Hippocampal formation (tissue), 2 donors: ENCODE measurements at places on chromosomes 7 and 10.

DNA sequence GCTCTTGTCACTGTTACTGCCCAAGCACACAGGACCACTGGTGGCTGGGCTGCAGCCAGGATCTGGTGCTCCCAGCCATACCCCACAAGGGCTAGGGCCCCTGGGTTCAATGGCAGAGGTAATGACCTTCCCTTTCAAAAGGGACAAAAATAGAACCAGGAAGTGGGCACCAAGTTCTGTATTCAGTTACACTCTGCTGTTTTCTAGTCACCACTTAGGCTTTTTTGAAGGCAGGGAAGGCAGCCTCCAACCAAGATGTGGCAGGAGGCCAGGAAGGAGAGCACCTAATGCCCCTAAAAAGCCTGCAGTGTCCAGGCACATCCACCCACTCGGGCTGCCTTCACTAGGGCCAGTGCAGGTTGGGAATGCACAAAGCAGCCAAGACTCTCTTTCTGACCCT, 47.8 kb downstream of the NOD1 start:
- no peak for DNase-seq

- DNase-seq: no peak
These were observed 20.7 kb downstream of the FAM241B start for GRCh38 chr10:69650589-69651261.

- DNase-seq: no peak
These were observed 163.0 kb upstream of the PPP2R2D start for GRCh38 chr10:131737543-131738395.

- no peak for DNase-seq
These were observed 449.7 kb upstream of the KLF6 start for GRCh38 chr10:4234661-4235060.

- no peak for DNase-seq
These were observed 45.4 kb upstream of the GRID1 start for GRCh38 chr10:86411852-86412560.

DNA sequence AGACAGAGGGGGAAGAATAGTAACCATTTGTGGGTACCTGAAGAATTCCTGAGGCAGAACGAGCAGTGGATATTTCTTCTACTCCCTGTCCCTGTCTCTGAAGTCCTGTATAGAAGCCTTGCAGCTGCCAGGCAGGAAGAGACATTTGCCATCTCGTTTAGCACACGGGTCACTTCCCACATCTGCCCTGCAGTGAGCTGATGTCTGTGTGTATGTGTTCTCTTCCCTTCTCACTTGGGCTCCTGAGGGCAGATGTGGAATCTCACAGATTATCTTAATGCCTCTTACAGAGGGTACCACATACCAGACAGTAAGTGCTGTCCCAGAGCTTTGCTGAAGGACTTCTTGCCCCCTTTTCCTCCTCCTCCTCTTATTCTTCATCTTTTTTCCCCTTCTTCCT, 14.1 kb upstream of the TRPV6 start:
- no peak for DNase-seq

DNA sequence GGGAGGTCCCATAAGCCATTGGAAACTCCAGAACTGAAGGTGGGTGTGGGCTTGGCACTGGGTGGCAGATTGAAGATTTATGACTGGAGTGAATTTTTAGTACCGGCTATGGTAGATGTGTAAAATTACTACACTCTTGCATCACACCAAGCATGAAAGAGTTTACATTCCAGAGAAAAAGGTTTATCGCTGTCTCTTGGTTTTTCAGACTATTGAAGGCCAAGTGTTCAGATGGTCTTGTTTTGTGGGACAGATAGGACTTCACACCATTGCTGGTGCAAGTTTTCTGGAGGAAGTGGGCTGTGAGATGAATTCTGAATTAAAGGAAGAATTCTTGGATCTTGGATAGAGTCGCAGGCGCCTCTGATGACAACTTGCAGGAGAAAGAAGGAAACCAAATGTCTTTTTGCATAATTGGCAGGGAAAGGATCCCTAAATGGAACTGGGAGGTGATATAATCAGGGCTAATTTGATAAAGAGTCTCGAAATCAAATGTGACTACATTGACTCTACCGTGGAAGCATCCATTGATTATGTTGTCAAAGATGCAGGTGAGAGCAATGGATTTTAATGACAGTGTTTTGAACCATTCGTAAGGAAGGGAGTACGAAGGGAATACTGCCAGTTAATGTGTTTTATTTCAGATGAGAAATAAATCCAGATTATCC, 14.2 kb upstream of the NMT2 start:
- no peak for DNase-seq

- DNase-seq: no peak
These were observed 6.9 kb downstream of the LSMEM1 start for GRCh38 chr7:112487457-112488263.

DNA sequence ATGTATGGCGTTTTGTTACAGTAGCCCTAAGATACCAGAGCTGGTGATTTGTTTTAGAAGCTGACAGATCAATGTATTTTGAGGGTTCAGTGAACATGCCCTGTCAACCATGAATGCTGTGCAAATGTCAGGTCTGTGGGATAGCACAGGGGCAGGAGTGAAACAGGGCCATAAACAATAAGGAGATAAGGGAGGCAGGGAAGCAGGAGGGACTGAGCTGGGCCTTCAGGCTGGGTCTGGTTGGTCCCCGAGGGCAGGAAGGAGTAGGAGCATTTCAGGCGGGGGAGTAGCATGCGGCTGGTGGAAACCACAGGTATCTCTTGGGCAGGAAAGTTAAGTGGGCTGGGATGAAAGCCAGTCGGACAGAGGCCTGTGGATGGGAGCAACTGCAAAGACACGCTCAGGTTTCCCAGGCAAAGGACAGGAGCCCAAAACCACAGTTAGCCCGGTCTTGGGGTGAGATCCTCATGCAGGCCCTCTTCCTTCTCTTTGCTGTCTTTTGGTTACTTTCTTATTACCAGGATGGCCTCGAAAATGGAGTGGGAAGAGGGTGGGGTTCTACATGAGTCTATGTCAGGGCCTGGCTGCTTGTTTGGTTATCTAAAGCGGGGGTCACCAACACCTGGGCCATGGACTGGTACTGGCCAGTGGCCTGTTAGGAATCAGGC, 69.5 kb upstream of the SEPHS1 start:
- DNase-seq: no peak

DNA sequence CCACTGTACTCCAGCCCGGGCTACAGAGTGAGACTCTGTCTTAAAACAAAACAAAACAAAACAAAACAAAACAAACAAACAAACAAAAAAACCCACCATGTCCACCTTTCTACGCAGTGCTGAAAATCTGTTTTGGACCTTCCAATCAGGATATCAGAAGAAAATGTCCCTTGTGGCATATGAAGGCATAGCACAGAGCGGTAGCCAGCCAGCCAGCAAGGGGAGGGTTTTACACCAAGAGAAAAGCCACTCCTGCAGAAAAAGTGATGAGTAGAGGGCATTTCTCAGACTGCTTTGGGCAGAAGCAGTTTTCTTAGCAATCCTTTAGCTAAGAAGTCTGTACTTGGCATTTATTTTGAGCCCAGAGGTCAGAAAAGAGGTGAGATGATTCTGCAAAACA, 612.2 kb downstream of the TYW1 start:
- no peak for DNase-seq

GRCh38 chr10:83555264-83555663, 584.0 kb upstream of the GHITM start:
- DNase-seq: no peak

DNA sequence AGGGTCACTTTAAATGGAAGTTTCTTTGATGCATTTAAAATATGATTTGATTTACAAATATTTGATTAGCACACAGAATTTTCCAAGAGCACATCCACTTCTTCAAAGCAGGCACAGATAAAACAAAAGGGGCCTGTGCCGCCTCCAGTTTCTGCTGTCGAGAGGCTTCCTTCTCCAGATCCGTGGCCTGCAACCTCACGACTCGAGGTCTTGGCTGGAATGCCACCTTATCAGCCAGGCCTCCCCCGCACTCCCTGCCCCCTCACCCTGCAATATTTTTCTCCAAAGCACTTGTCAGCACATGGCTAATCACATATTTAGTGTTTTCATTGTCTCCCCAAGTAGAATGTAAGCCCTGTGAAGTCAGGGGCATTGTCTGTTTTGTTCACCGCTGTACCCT, 12.5 kb downstream of the PYROXD2 start:
- no peak for DNase-seq

DNA sequence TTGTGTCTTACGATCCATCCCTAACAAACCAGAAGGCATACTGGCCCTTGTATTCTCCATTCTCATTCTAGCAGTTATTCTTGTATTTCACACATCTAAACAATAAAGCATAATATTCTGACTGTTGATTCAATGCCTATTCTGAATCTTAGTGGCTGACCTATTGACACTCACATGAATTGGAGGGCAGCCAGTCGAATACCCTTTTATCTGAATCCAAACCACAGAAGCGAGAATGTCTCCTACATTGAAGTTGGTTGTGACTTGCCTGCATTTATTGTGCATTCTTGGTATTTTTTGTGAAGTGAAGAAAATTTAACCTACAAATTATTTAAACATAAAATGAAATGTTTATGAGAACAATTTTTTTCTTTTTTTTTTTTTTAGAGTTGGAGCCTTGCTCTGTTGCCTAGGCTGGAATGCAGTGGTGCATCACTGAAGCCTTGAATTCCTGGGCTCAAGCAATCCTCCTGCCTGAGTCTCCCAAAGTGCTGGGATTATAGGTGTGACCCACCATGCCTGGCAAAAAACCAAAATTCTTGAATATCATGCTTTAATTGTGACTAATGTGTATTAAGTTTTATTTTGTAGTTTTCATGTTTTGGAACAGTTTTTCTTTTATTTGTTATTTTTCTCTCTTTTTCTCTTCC, 22.7 kb downstream of the EXOC4 start:
- no peak for DNase-seq

- no peak for DNase-seq
These were observed 270.3 kb upstream of the SORCS1 start for GRCh38 chr10:107434854-107435253.

- no peak for DNase-seq
These were observed 23.2 kb downstream of the TPK1 start for GRCh38 chr7:144812379-144813283.

DNA sequence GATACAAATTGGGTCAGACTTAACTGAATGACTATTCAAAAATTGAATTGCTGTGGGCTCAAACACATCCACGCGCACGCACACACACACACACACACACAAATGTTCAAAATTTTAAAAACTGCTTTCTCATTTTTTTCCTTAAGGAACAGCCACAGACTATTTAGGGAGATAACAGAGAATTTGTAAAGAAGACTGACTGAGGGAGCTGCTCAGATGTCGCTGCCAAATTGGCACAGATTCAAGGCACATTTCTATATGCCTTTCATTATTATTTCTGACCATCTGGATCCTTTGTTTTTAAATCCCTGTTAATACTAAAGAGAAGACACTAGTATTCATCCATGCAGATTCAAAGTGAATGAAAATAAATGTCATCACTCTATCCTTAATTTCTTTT, 154.8 kb downstream of the DGKB start:
- no peak for DNase-seq

DNA sequence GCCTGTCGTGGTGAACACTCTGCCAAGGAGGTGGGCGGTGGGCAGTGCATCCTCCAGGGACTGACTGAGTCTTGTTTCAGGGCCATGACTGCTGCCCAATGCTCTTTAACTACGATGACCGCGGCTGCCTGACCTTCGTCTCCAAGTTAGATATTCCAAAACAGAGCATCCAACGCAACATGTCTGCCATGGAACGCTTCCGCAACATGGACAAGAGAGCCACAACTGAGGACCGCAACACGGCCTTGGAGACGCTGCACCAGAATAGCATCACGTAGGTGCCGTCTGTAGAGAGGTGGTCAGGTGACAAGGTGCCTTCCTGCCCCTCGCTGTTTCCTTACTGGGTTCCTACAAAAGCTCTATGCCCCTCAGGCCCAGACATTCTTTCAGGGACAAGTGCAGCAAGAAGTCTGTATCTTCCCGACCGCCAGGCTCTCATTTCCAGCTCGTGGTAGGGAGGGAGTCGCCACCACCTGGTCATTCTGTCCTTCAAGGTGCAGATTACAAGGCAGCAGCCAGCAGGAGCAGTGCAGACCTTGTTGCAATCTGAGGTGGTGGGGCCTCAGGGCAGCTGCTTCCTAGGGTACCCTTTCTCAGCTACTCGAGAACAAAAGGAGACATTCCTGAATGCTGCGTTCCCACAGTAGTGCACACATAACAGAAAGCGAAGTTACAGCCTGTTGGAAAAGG, 14.9 kb upstream of the ARPC1B start:
- no peak for DNase-seq

DNA sequence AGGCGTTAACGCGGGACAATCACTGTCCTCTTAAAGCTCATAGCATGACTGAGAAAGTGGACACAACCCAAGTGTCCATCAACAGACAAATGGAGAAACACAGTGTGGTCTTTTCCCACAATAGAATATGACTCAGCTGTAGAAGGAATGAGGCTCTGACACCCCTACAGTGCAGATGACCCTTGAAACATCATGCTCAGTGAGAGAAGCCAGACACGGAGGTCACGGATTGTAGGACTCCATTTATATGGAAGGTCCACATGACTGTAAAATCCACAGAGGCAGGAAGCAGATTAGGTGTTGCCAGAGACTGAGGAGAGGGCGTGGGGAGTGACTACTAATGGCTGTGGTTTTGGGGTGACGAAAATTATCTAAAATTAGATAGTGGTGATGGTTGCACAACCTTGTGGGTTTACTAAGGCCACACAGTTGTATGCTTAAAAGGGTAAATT, 6.1 kb upstream of the NCAPG2 start:
- DNase-seq: no peak

DNA sequence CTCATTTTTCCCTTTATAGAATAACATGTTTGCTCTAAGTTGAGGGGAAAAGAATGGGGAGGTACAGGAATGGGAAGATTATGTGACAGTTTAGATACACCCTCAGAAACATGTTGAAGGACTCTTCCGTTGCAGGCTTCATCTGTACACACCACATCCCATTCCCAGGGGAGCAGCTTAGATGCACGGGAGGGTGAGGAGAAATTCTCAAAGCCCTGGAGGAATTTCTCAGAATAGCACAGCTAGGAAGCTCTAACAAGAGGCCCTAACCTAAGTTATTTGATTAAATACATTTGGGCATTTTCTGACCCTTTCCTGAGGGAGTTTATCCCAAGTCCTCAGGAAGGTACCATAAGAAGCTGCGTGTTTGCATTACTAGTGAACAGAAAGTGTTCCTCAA, 660.2 kb upstream of the IGFBP3 start:
- DNase-seq: no peak
